ENCODE measurements at places on chromosomes 3 and 15.

GRCh38 chr15:63194880-63195568, 5.6 kb downstream of the RAB8B start:
- H3K27ac ChIP-seq: peak overlapping the region; percentile 91
- DNase-seq: no peak
- peak overlapping the region; percentile 98 for H3K4me3 ChIP-seq
- no peaks in the 10 kb centered on the region for H3K27me3 ChIP-seq
- H3K4me1 ChIP-seq: peaks cover 67% of the 10 kb centered on the region
- peaks cover 42% of the 10 kb centered on the region for H3K36me3 ChIP-seq

GRCh38 chr3:134937256-134938028, 142.4 kb downstream of the EPHB1 start:
- DNase-seq: no peak
- peaks cover 2% of the 10 kb centered on the region for H3K36me3 ChIP-seq
- H3K4me3 ChIP-seq: no peak overlapping the region
- no peaks in the 10 kb centered on the region for H3K4me1 ChIP-seq

DNA sequence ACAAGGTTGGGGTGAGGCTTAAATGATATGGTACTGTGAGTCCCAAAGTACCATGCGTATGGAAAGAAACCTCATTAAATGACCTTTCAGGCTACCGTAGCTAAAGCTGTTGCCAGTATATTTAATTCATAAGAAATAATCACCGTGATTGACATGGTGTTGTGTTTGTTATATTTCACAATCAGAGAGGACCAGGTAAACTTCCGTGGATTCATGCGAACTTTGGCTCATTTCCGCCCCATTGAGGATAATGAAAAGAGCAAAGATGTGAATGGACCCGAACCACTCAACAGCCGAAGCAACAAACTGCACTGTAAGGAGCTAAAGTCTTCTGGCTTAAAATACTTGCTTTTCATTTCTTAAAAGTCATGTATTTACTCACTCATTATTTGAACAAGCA, 31.5 kb downstream of the CHP1 start:
- no peaks in the 10 kb centered on the region for H3K27me3 ChIP-seq
- no peaks in the 10 kb centered on the region for H3K4me1 ChIP-seq
- DNase-seq: no peak

DNA sequence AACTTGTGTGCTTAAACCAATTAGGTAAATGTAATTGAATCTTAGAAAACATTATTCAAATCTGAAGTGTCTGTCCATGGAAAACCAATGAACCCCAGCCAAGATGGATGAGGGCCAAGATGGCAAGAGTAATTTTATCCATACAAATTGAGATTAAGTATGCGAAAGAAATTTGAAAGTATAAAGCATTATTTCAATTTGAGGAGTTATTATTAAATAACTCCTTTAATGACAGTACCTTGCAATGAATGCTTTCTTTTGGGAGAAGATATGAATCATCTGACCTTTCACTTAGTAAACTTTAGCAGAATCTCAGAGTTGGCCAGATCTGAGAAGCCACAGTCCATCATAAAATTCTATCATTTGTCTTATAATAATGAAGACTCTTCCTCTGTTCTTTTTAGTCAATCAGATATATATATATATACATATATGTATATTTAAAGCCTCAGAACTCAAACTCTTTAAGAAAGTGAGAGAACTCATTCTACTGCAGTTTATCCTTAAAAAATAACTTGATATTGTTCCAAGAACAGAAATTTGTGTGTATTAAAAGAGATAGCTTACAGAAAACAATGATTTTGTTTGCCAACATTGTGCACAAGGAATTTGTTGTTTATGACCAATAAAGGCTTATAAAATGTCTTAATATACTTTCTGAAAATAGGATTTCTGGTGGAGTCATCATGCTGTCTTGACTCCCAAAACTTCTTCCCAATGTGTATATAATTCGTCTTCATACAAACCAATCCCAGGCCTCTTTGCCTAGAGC, 434.8 kb upstream of the THBS1 start:
- DNase-seq: no peak
- H3K27me3 ChIP-seq: peaks cover 33% of the 10 kb centered on the region
- no peak overlapping the region for H3K27ac ChIP-seq

DNA sequence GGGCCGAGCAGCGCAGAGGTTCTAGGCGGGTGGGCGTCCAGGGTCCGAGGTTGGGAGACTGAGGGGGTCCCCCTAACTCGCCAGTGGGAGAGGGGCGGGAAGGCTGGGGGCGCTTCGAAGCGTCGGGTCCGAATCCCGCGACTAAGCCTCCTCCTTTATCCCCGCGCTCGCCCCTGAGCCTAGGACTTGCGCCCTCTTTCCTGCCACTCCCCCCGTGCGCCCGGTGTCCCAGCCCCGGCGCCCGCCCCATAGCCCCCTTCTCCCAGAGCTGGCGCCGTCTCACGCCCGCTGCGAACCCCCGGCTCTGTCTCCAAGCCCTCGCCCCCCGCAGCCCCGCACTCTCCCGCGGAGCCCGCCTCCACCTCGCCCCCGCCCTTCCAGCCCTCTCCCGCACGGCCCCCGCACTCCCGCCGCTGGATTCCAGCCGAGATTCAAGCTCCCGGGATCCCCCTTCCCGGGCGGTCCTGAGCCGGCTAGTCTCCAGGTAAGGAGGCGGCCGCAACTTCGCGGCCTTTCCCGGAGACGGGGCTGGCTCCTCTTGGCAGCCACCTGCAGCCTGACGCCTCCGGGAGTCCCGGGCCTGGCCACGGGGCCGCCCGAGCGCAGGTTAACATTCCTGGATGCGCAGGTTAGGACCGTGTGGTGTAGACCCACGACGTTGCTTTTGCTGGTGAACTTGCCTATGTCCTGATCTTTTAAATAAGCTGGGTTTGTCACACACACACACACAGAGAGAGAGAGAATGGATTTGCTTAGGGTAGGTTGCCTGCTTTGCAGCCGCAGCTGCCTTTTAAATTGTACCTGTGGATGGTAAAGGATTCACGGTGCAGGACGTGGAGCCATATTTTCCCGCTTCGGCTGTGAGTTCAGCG, 563 bp downstream of the PXYLP1 start:
- H3K4me1 ChIP-seq: peaks cover 35% of the 10 kb centered on the region
- H3K27me3 ChIP-seq: no peaks in the 10 kb centered on the region
- peak; percentile 23 for DNase-seq
- peaks cover 3% of the 10 kb centered on the region for H3K36me3 ChIP-seq

GRCh38 chr3:58667704-58668103, 1.1 kb upstream of the FAM3D start:
- peaks cover 23% of the 10 kb centered on the region for H3K27me3 ChIP-seq
- no peaks in the 10 kb centered on the region for H3K36me3 ChIP-seq
- no peak overlapping the region for H3K27ac ChIP-seq
- no peak overlapping the region for H3K4me3 ChIP-seq
- H3K4me1 ChIP-seq: no peaks in the 10 kb centered on the region
- no peak for DNase-seq

- H3K27me3 ChIP-seq: peaks cover 50% of the 10 kb centered on the region
- H3K4me3 ChIP-seq: no peak overlapping the region
- no peaks in the 10 kb centered on the region for H3K4me1 ChIP-seq
- no peak overlapping the region for H3K27ac ChIP-seq
These were observed 41.3 kb downstream of the CHDH start for GRCh38 chr3:53804697-53805462.

GRCh38 chr3:53496984-53497383, 2.6 kb downstream of the CACNA1D start:
- H3K27ac ChIP-seq: no peak overlapping the region
- DNase-seq: no peak
- H3K4me1 ChIP-seq: peaks cover 5% of the 10 kb centered on the region
- no peak overlapping the region for H3K4me3 ChIP-seq
- peaks cover 67% of the 10 kb centered on the region for H3K27me3 ChIP-seq

- no peaks in the 10 kb centered on the region for H3K4me1 ChIP-seq
- no peak overlapping the region for H3K4me3 ChIP-seq
- no peak overlapping the region for H3K27ac ChIP-seq
- H3K27me3 ChIP-seq: no peaks in the 10 kb centered on the region
- no peak for DNase-seq
These were observed 113.1 kb downstream of the MYO5A start for GRCh38 chr15:52415628-52416027.

DNA sequence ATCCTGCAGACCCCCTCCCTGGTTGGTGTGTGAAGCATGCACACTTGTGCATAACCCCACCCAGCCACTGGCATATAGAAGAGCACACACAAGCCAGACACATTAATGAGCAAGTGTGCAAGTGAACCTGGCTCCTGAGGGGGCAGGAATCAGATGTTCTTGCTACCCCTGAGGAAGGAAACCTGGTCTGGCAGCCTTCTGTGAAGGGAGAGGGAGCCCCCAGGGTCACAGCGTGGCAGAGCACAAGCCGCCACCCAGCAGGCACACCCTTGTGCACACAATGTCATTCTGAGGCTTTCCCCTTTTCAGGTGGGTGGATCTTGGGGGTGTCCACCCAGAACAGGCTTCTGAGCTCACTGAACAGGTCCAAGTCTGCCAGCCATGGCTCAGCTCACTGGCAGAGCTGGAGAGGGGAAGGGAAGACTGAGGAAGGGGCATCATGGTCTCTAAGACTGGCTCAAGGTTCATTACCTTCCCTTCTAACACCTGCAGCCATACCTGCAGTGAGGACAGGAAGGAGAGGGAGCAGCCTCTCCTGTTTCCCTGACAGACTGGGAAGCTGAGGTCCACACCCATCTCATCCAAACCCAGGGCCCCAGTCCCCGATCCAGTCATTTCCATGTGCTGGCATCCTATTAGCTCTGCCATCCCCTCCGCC, 31.6 kb upstream of the SEMA3F start:
- H3K36me3 ChIP-seq: peaks cover 48% of the 10 kb centered on the region
- DNase-seq: no peak
- H3K4me1 ChIP-seq: peaks cover 3% of the 10 kb centered on the region
- H3K27ac ChIP-seq: peak overlapping the region; percentile 49

Data from effector memory CD8-positive, alpha-beta T cell (primary cell).